Cerebellar nuclear complex (tissue), 1 donor: ENCODE measurements at places on chromosomes 5 and 9.

DNA sequence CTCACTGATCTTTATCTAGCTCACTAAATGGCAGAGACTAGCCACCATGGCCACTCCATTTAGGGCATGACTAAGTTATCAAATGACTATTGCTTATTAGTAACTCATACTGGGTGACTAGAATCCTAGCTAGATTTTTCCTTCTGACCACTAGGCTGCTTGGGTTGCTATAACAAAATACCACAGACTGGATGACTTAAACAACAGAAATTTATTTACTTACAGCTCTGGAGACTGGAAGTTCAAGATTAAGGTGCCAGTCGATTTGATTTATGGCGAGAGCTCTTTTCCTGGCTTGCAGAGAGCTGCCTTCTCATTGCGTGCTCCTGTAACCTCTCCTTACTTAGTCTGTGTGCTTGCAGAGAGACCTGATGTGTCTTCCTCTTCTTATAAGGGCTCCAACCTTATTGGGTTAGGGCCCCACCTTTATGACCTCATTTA lies 55.0 kb upstream of the APC start:
- no peak for DNase-seq

DNA sequence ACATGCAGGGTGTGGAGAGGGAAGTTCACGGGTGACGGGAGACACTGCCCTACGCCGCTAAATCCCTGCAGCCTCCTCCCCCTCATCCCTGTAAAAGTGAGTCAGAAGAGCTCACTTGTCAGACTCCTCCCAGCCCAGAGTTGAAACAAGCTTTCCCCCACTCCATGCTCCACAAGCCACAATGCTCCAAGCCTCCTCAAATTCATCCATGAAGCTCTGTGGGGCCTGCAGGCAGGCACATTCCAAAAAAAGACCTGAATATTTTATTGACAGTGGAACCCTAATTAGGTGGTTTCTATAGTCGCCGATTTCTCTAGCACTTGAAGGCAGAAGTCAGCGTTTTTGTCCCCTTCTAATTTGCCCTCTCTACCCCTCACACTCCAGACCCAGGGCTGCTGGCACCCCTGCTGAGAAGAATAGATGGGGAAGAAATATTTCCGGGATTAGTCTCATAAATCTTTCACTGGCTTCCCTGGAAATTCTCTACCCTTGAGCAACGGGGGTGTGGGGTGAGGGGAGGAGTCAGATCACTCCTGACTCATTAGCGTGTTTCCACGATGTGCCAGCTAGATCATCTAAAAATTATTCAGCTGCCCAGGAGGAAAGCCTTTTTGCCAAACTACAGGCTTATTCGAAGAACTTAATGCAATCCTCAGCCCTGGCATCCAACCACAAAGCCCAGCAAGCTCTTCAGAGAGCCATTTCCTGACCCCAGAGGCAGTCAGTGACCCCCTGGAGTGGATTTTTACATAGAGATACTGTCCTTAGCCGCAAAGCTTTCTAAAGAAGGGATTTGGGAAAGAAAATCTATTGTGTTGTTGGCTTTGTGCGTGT lies 97.1 kb downstream of the ENC1 start:
- DNase-seq = no peak

GRCh38 chr9:104783588-104783987 lies 19.7 kb downstream of the NIPSNAP3B start:
- no peak for DNase-seq

DNA sequence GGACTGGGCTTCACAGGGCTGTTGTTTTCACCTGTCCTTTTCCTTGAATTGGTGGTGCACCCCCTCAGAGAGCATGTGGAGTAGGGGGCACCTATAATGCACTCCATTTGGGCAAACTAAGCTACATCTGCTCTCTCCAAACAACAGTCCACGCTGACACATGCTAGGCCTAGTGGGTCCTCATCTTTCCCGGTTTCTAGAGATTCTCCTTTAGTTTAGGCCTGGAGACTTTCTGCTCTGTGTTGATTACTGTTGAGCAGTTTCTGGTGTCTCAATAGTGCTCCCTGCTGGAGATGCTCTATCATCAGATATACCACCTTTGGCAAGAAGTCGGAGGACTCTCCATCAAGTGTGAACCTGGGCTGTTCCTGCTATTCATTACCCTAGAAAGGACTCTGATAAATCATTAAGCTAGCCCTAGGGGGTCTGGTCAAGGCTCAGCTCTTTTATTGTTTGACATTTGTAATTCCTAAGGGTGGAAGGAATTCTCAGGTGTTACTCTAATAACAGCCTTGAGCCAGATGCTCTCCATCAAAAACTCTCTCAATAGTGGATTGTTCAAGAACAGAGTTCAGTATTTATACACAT lies 64.0 kb upstream of the FYB1 start:
- no peak for DNase-seq
